ENCODE measurements at places on chromosomes 4 and X.

- DNase-seq = no peak
Observed at GRCh38 chr4:102352781-102353180, 7.5 kb upstream of the SLC39A8 start.

GRCh38 chr4:125689805-125690204 lies 375.1 kb downstream of the FAT4 start:
- DNase-seq = no peak

DNA sequence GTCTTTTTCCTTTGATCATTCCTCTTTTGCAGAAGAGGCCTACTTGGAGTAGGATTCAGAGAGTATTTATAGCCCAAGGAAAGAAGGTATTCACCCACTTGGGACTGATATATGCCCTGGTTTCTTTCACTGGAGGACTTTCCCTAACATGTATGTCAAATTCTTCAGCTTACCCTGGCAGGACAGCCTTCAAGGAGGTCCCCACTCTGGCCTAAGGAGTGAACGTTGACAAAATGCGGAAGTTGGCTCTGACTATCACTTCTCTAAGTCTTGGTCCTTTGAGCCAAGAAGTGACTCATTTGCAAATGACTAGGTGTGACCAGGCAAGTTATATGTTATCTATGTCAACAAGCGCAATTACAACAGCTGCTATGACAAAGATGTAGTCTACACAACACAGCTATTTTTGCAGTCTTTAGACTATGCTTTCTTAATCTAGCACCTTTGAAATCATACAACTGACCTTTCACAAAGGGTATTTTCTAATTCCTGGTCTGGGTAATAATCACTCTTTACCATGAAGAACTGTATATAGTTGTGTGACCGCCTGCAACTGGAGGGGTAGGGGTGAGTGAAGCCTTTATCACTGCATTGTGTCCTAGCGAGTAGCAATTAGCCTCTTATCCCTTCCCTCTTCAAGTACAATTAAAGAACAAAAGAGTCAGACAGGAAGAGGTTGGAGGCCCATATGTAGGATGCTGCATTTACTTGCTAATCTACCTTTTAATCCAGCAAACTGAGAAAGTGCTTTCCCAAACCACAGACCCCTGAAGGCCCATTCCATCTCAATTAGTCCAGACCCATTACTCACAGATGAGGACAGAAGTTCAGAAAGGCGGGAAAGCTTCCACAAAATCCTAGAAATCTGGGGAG lies 50.1 kb downstream of the RASGEF1B start:
- DNase-seq = no peak

DNA sequence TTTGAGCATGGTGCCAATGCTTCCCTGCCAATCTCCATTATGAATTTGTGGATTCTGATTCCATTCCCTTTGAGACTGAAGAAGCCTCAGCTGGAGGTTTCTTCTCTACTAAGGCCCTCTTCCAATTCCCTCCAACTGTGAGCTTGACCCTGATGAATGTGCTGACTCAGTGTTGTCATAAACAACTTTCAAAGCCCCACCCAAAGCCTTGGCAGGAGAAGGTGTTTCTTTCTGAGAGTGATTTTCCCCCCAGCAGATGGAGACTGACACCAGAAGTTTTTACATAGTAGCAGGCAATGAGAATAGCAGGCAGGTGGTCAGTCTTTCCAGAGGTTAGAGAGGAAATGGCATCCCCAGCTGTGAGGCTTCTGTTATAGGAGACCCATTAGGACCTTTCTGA lies 53.1 kb downstream of the OCRL start:
- no peak for DNase-seq

- no peak for DNase-seq
Observed at GRCh38 chr4:109266891-109267290, 35.6 kb downstream of the COL25A1 start.
